ENCODE measurements at places on chromosomes 6 and 20.

- no peak for DNase-seq
Measured at GRCh38 chr20:50873585-50873984, 57.7 kb downstream of the ADNP start.

GRCh38 chr20:37600486-37600885 lies 72.8 kb upstream of the BLCAP start:
- no peak for DNase-seq

- no peak for DNase-seq
Measured at GRCh38 chr6:6469074-6469473, 119.4 kb upstream of the LY86 start.

GRCh38 chr6:130937942-130938604 lies 110.9 kb downstream of the SMLR1 start:
- DNase-seq = no peak

DNA sequence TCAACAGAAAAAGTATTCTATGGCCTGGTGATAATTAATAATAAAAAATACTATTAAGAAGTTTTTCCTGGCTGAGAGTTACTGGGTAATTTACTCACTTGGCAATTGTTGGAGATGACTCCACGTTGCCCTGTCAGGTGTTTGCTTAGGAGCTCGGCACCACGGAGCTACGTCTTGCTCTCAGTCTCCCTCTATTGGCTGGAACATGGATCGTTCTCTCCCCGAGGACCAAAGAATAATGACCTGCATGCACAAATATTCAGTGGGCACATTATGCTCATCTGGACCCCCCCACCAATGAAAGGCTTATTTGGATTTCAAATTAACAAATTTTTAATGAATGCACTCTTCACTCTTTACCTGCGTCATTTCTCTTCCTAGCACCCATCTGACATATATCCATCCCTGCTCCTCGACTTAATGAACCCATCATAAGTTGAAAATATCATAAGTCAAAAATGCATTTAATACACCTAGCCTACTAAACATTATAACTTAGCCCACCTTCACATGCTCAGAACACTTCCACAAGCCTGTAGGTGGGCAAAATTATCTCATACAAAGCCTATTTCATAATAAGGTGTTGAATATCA lies 71.0 kb upstream of the CD83 start:
- no peak for DNase-seq

- DNase-seq = no peak
Measured at GRCh38 chr6:84605298-84605697, 159.1 kb downstream of the TBX18 start.

GRCh38 chr6:56448046-56448445 lies 194.6 kb downstream of the DST start:
- DNase-seq = no peak

GRCh38 chr20:20399531-20400500 lies 31.9 kb downstream of the INSM1 start:
- DNase-seq = no peak

GRCh38 chr20:53044296-53044695 lies 72.1 kb downstream of the TSHZ2 start:
- no peak for DNase-seq

DNA sequence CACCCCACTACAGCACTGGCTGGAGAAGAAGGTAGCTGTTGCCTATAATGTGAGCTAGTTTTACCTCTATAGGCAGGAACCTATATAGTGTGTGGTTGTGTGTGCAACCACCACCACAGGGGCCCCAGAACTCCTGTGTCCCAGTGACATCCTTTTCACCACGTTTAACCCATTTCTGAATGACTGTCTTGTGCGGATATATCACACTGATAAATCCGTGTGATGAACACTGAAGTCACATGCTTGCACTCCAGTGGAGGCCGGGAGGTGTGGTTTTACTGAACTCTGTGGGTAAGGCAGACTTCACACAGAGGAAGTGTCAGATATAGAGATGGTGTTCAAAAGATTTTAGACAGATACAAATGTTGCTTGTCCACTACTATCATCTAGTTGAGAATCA lies 32.5 kb downstream of the SDHAF4 start:
- DNase-seq = no peak

DNA sequence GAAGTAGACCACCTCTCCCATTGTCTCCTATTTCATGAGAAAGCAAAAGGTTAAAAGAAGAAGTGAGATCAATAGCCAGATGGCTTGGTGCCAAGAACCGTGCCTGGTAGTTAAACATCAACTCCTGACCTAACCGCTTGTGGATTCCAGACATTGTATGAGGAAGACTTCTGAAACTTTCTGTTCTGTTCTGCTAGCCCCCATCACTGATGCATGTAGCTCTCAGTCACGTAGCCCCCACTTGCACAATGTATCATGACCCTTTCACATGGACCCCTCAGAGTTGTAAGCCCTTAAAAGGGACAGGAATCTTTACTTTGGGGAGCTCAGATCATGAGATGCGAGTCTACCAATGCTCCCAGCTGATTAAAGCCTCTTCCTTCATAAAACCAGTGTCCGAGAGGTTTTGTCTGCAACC lies 301.2 kb downstream of the RNGTT start:
- no peak for DNase-seq

DNA sequence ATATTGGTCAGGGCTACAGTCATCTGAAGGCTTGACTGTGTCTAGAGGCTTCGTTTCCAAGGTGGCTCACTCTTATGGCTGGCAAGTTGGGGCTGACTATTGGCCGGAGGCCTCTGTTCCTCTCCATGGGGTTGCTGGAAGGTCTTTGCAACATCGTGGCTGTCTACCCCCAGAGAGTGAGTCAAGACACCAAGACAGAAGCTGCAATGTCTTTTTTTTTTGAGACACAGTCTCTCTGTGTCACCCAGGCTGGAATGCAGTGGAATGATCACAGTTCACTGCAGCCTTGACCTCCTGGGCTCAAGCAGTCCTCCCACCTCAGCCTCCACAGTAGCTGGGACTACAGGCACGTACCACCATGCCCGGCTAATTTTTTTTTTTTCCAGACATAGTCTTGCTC lies 29.4 kb upstream of the KIF3B start:
- no peak for DNase-seq

DNA sequence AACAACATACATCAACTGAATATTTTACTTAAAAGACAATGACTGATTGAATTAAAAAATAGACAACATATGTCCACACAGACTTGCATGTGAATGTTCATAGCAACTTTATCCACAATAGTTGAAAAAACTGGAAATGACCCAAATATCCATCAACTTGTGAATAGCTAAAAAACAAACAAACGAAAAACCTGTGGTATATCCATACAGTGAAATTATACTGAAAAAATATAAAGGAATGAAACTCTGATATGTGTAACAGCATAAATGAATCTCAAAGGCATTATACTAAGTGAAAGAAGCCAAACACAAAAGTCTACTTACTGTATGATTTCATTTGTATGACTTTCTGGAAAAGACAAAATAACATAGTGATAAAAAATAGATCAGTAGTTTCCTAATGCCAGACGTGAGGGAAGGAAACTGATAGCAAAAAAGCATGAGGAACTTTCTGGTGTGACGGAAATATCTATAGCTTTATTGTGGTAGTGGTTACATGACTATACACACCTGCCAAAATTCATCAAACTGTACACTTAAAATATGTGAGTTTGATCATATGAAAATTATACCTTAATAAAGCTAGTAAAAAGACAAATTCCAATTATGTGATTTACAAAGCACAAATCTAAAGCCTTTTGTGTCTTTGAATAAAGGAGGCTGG lies 123.2 kb downstream of the BACH2 start:
- DNase-seq = no peak

GRCh38 chr6:128499079-128499731 lies 21.2 kb downstream of the PTPRK start:
- no peak for DNase-seq

DNA sequence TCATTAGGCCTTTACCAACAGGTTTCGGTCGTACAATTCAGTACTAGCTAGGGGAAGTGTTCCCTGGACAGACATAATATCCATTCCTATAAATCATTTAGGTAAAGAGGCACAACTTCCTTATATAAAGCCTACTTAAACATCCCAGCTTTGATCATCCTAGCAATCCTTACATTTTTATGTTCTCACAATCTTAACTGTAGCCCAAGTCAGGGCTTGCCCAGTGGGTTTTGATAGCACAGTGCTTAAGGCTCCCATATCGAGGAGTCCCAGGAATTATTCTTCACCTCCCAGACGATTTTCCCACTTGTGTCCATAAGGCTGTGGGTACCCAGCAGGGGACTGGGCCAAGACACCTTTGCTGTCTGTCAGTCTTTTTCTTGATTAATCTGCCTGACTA lies 63.2 kb downstream of the E2F3 start:
- no peak for DNase-seq

DNA sequence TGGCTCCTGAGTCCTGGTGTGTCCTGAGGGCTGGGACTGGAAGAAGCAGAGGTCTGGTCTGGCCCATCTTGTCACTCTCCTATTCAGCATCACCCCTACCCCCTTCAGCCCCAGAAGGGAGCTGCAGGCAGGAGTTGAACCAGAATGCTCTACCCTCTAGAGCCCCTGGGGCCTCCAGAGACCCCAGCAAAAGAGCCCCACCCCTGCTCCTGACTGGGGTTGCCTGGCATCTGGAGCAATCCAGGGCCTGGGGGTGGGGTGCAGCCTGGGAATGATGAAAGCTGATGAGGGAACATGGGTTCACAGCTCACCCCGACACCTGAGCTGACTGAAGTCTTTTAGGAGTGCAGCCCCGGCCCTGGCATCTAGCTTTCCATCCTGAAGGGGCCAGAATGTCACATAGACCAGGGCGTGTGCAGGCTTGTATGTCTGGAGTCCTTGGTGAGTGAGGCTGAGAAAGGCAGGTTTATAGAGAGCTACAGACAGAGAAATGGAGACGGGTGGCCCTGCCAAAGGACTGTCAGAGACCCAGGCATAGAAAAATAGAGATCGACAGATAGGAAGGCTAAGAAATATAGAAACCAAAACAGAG lies 12.2 kb downstream of the FGD2 start:
- no peak for DNase-seq

DNA sequence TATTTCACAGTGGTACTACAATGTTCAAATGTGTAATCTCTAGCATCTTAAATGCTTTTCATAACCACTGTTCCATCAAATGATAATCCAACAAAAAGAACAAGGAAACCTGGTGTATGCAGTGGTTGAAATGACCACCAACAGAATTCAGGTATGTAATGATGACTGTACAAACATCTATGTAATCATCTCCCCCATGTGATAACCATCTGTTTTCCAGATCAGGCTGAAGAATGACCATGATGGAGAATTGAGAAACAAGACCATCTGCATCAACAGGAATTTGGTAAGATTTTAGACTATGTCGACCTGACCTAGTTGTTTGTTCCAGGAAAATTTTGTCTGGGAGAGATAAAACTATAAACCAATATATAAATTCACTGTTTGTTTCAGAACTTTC lies 81.3 kb upstream of the ASCC3 start:
- no peak for DNase-seq

All from stimulated activated CD8-positive, alpha-beta memory T cell treated with anti-CD3 and anti-CD28 coated beads, Interleukin-4, amount 100 ng/mL, for 4 hours (primary cell).